ENCODE measurements at places on chromosomes 3 and 15. TPM values are rescaled to one million over a fixed set of nuclear protein-coding genes. Genes with fewer than 3 reads are reported as not detected.

The PRSS50 gene
- total RNA-seq = not detected

The UCN2 gene
- total RNA-seq = 2.6 TPM

The BLOC1S6 gene
- total RNA-seq = 85.9 TPM

The TMEM266 gene
- total RNA-seq = 0.12 TPM

The CELSR3 gene
- 1.6 TPM for total RNA-seq

The DUOXA1 gene
- total RNA-seq = 0.49 TPM

The SH2D7 gene
- total RNA-seq = not detected

The PLCB2 gene
- 0.49 TPM for total RNA-seq

The GRAMD2A gene
- total RNA-seq = 0.32 TPM
